ENCODE measurements at places on chromosomes 4 and X.

DNA sequence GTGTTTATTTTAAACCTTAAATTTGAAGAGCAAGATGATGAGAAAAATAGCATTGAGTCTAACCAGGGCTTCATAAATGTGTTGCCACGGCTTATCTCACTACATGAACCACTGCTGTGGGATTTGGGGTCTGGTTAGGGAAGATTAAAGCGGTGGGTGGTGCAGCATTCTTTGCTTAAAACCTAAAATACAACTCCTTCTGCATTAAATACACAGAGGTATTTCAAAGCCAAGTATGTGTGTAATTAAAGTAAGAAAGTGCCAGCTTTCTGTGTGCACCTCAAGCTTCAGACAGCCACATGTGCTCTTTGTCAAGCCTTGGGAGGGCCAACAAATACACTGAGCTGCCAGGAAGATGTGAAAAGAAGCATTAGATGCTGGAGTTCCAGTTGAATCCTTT, 128.0 kb downstream of the CPE start:
- no peak for DNase-seq

DNA sequence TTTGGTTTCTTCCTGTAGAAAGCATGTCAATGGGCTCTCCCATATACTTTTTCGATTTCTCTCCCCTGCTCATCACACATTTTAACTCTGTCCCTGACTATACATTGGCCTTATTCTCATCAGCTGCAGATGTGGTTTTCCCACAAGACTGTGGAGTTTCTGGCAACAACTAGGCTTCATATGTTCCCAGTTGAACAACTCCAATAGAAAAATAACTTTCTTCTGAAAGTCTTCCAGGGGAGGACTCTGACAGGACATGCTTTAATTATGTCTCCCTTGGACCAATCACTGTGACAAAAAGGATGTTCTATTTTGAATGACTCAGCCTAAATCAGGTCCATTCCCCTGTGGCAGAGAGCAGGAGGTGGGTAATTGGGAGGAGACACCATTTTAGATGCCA, 28.1 kb downstream of the SPANXC start:
- no peak for DNase-seq

DNA sequence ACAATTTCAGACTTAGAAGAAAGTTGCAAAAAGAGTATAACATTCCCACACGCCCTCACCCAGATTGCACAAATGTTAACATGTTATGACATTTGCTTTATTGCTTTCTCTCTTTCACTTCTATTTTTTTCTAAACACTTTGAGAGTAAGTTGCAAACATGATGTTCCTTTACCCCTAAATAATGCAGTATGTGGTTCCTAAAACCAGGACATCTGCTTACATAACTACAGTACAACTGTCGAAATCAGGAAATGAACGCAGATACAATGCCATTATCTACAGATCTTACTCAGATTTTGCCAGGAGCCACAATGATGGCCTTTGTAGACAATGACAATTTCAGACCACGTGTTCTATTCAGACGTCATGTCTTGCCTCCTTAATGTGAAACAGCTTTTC, 22.4 kb downstream of the SH3TC1 start:
- DNase-seq = no peak

DNA sequence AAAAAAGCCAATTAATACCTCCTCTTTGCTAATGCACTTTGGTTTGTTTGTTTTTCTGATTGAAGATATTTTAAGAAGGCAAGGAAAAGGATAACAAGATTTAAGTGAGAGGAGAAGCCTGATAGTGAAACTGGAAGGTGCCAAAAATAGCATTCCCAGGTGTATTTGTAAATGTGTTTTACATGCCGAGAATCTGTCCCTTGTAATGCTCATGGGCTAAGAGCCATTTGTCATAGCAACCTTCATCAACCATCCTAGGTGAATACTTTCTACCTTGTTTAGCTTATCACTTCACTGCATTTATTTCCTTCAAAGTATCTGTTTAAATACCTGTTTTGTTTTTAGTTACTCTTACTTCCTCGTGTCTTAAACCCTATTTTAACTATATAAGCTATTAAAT, 127.8 kb downstream of the KCTD8 start:
- DNase-seq = no peak

GRCh38 chr4:142318280-142318679, 527.8 kb downstream of the INPP4B start:
- no peak for DNase-seq

- DNase-seq = no peak
Observed at GRCh38 chrX:110310000-110310790, 7.7 kb downstream of the AMMECR1 start.

- no peak for DNase-seq
Observed at GRCh38 chrX:44314259-44314734, 29.2 kb downstream of the EFHC2 start.

DNA sequence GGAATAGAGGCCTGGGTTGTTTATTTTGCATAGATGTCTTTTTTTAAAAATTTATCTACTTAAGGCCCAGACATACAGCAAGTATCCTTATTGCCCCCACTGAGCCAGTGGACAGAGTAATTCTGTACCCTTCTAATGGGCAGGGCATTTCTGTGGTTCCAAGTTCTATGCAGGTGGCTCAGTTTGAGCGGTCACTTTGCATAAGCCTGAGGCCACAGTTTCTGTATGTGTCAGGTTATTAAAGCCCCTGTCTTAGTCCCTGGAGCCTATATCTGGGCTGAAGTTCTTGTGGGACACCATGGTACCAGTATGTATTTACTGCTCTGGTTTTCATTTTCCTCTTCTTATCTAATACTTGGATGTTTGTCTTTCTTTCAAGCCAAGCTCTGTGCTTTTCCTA, 168.8 kb downstream of the MID1IP1 start:
- no peak for DNase-seq

GRCh38 chr4:1576304-1576960, 107.7 kb downstream of the FAM53A start:
- DNase-seq = no peak

- no peak for DNase-seq
Observed at GRCh38 chr4:3340038-3340699, 47.3 kb downstream of the RGS12 start.

DNA sequence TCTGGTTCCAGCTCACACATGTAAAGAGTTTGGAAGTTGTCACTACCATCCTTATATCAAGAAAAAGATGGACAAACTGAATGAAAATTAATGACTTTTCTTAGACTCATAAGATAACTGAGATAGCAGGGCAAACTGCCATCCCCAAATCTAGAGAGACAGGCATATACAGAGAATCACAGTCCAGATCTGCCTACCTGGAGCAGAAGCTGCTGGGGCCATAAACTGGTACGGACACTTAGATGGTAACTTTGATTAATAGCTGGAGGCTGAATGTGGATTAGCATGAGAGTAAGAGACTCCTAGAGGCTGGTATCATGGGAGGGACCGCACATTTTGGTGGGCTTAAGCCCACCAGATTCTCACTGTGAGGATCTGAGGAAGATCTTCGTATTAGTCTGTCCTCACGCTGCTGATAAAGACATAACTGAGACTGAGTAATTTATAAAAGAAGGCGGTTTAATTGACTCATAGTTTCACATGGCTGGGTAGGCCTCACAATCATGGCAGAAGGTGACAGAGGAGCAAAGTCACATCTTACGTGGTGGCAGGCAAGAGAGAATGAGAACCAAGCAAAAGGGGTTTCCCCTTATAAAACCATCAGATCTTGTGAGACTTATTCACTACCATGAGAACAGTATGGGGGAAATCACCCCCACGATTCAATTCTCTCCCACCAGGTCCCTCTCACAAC, 10.8 kb upstream of the POLA1 start:
- DNase-seq = no peak

- DNase-seq = peak; percentile 6
Observed at GRCh38 chr4:2172627-2173231, 69.2 kb downstream of the HAUS3 start.

GRCh38 chr4:42381666-42382065, 15.6 kb upstream of the SHISA3 start:
- no peak for DNase-seq

DNA sequence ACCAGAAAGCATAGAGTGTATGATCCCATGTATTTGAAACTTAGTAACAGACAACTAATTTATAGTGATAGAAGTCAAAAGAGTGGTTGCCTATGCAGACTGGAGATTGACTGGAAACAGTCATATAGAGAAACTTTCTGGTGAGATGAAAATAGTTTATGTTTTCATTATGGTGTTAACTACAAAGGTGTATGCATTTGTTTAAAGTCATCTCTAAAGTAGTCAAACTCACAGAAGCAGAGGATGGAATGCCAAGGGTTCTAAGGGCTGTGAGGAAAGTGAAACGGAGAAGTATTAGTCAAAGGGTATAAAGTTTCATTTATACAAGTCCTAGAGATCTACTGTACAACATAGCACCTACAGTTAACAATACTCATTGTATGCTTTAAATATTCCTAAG, 45.8 kb downstream of the ENOX2 start:
- no peak for DNase-seq
